ENCODE measurements at places on chromosomes 12 and 14. TPM values are rescaled to one million over a fixed set of nuclear protein-coding genes. Genes with fewer than 3 reads are reported as not detected.

- H3K4me1 ChIP-seq: peaks cover 38% of the 10 kb centered on the region
- no peaks in the 10 kb centered on the region for H3K27me3 ChIP-seq
- no peak overlapping the region for H3K27ac ChIP-seq
- no peak overlapping the region for H3K4me3 ChIP-seq
- H3K36me3 ChIP-seq: peaks cover 1% of the 10 kb centered on the region
- DNase-seq: no peak
Measured at GRCh38 chr12:104596134-104596799, 139.5 kb downstream of the CHST11 start.

GRCh38 chr12:70317781-70318180, 48.3 kb upstream of the KCNMB4 start:
- H3K4me1 ChIP-seq: peaks cover 40% of the 10 kb centered on the region
- H3K27ac ChIP-seq: no peak overlapping the region
- DNase-seq: no peak
- no peak overlapping the region for H3K4me3 ChIP-seq

KRT75 gene
- not detected for total RNA-seq

EIF2S3B gene
- 2.4 TPM for total RNA-seq

GRCh38 chr12:46893434-46893833, 67.6 kb upstream of the SLC38A4 start:
- H3K4me3 ChIP-seq: no peak overlapping the region
- no peaks in the 10 kb centered on the region for H3K36me3 ChIP-seq
- peaks cover 6% of the 10 kb centered on the region for H3K27me3 ChIP-seq
- DNase-seq: no peak
- H3K27ac ChIP-seq: no peak overlapping the region
- peaks cover 9% of the 10 kb centered on the region for H3K4me1 ChIP-seq

MCRS1 gene
- total RNA-seq: 99.7 TPM

DNA sequence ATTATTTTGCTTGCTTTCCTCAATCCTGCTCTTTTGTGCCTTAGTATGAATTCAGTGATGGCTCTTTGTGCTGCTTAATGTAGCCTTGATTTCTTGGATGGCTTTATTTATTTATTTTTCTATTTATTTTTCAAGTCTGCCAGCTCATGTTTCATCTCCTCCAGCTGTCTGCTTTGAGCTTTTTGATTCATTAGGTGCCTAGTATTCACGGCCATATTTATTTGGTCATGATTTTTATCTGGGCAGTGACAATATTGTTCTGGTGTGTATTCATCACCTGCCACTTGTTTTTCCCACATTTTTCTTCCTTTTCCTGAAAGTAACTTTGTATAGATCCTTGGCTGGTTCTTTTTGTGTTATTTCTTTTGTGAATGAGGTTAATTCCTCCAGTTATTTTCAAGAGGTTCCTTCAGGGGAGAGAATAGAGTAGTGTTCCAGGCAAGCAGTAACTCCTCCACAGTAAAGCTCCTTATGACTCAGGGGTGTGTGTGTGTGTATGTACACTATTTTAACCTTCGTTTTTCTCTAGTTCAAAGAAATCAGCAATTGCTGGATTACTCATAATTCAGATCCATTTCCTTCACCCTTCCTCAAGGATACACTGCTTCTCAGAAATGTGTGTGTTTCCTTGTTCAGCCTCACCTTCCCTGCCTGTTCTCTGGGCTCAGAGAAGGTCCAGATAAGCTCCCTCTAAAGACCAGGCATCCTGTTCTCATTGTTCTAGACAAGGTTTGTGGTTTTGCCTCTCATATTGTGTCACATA, 51.6 kb upstream of the PMCH start:
- H3K27ac ChIP-seq: no peak overlapping the region
- no peaks in the 10 kb centered on the region for H3K4me1 ChIP-seq
- H3K4me3 ChIP-seq: no peak overlapping the region

- no peak for DNase-seq
- H3K36me3 ChIP-seq: no peaks in the 10 kb centered on the region
- no peak overlapping the region for H3K27ac ChIP-seq
- H3K4me3 ChIP-seq: no peak overlapping the region
Measured at GRCh38 chr12:94135896-94136295, 12.5 kb upstream of the PLXNC1 start.

GRCh38 chr12:74334780-74335179, 202.9 kb upstream of the ATXN7L3B start:
- no peaks in the 10 kb centered on the region for H3K4me1 ChIP-seq
- no peak overlapping the region for H3K4me3 ChIP-seq
- DNase-seq: no peak
- no peaks in the 10 kb centered on the region for H3K36me3 ChIP-seq
- no peak overlapping the region for H3K27ac ChIP-seq

RIPK3 gene
- total RNA-seq: 35.8 TPM

DNA sequence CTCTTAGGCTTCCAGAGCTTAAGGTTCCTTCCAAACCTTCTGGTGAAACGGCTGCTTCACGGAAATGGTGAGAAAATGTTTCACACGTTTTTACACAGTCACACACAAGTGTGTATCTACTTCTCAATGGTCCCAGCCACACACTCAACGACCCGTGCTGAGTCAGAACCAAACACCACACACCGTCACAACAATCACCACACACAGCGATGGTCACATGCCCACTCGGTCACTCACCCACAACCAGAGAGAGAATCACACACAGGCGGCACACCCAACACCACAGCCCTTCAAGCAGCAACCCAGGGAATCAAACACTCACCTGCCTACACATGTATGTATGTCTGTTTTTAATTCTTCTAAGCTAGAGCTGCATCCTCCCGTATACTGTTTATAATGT, 12.6 kb upstream of the PLEKHD1 start:
- H3K4me3 ChIP-seq: no peak overlapping the region
- no peaks in the 10 kb centered on the region for H3K36me3 ChIP-seq
- H3K27ac ChIP-seq: no peak overlapping the region
